ENCODE measurements at places on chromosomes 3 and 15.

GRCh38 chr3:39404943-39405686, 1.4 kb upstream of the RPSA start:
- no peak for DNase-seq

DNA sequence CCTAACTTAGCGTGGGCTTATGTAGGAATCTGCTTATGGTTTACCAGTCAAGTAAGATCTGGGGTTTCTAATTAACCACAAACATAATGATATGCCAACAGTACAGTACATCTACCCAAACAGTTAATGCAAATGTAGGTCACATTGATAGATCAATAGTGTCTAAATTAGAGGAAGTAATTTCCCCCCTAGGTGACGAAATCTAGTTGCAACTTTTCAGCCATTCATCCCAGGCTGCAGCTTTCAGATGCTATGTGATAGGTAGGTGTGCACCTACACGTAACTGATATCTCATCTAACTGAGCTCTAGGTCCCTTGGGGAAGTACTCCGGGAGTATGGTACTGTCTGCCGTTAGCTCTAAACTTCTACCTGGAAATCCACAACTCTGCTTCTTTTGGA, 57.2 kb downstream of the CRTC3 start:
- DNase-seq, result no peak

- no peak for DNase-seq
Observed at GRCh38 chr3:141181196-141181595, 50.4 kb upstream of the PXYLP1 start.

GRCh38 chr15:69804786-69805185, 292.9 kb downstream of the TLE3 start:
- DNase-seq, result no peak

GRCh38 chr3:45154641-45155147, 8.5 kb upstream of the CDCP1 start:
- no peak for DNase-seq

- DNase-seq, result no peak
Observed at GRCh38 chr3:189304465-189305351, 132.9 kb downstream of the TPRG1 start.

- DNase-seq, result no peak
Observed at GRCh38 chr3:106367496-106367895, 498.7 kb upstream of the CBLB start.

- DNase-seq, result no peak
Observed at GRCh38 chr3:49649576-49649975, 24.6 kb upstream of the APEH start.

DNA sequence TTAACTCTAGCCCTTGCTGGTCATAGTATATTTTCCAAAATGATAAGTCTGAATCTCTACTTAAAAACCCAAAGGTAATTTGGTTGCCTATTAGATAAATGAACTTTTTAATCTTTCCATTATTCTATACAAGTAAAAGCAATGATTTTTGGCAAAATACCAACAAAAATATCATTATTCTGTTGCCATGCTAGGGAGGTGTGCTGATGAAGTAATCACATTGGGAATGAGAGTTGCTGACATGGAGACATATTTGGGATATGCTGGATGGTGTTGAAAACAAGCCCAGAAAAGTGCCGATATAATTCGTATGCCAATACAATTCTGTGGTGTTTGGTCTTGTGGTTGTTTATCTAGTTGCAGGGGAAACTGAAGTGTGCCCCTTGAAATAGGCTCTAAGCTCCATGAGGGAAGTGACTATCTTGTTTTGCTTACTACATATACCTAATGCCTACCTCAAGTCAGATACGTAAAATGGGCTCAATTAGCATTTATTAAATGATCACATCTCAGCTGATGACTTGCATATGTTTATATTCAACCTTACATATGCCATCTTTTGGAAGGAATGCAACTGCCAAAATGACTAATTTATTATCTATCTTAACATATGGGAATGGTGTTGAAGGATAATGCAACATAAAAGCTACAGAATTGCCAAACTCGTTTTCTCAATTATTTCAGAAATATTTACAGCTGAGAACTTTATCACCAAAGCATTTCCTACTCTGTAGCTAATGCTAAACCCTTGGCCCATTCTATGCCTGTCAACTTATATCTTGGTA, 5.8 kb downstream of the TOPBP1 start:
- DNase-seq, result no peak

GRCh38 chr3:194103505-194103904, 32.4 kb upstream of the HES1 start:
- DNase-seq, result peak; percentile 40

- DNase-seq, result no peak
Observed at GRCh38 chr3:197800379-197800778, 9.3 kb downstream of the LRCH3 start.

DNA sequence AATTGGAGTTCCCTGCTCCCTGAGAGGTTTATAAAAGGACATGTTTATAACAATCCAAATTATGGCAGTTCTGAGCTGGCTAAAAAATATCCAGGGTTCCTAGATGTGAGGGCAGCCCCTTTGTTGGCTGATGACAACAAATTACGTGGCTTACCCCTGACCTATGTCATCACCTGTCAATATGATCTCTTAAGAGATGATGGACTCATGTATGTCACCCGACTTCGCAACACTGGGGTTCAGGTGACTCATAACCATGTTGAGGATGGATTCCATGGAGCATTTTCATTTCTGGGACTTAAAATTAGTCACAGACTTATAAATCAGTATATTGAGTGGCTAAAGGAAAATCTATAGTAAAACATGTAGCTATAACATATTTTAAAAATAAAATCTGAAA, 13.9 kb downstream of the AADAC start:
- DNase-seq, result no peak

- DNase-seq, result no peak
Observed at GRCh38 chr3:71684757-71685386, 40.3 kb downstream of the EIF4E3 start.

DNA sequence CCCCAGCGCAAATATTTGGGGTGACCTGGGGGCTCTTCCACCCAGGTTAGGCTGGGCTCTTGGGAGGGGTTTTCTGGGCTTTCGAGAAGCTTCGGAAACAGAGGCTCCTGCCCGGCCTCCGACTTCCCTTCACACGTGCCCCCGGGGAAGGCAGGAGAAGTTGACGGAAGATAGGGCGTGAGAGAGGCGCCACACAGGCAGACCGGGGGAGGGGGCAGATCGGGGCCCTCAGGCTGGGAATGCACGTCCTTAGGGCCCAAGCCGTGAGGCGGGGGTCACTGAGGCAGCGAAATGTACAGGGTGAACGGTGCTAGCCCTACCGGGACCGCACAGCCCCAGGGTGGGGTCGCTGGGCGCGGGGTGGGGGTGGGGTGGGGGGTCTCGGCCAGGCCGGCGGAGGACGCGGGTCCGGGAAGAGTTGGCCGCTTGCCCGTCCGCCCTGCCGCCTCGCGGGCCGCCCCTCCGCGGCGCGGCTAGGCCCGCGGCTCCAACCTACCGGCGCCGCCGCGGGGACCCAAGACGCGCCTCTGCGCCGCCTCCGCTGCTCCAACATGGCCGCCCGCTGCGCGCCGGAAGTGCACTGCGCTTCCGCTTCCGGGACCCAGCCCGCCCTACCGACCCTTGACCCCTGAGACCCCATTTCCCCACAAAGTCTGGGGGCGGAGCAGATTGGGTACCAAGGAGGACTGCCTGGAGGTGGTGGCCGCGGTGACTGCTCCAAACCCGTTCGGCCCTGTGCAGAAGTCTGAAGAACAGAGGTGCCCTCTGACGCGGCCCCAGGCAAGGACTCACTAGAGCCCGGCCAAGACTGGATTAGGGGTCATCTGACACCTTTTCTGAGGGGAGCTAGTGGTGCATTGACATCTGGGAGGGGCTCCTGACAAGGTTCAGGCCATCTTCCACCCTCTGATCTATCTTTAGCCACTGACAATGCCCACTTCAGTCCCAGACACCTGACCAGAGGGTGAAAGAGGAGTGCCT, at the start of gene CCDC71:
CCDC71 (minus strand) TSS at position 561 of the 981 bp plus-strand sequence. CDS start 2,123 bp downstream, outside the sequence.
- peak; percentile 71 for DNase-seq

All from CD4-positive, alpha-beta memory T cell (primary cell).